ENCODE measurements at places on chromosomes 11 and 22. TPM values are rescaled to one million over a fixed set of nuclear protein-coding genes. Genes with fewer than 3 reads are reported as not detected.

Gene PLXNB2
- 107 TPM for total RNA-seq

Gene CALCB
- total RNA-seq = 0.07 TPM

Gene THY1
- total RNA-seq = 12.7 TPM

Gene DDTL
- 1.8 TPM for total RNA-seq

Gene CCDC116
- total RNA-seq = 0.08 TPM

Gene GNAZ
- 2.7 TPM for total RNA-seq

Gene THYN1
- 16.2 TPM for total RNA-seq

Gene PIK3IP1
- total RNA-seq = 1.4 TPM

Gene TNNT3
- not detected for total RNA-seq

Gene PPM1F
- total RNA-seq = 24.2 TPM
